ENCODE measurements at places on chromosomes 3 and 15. TPM values are rescaled to one million over a fixed set of nuclear protein-coding genes. Genes with fewer than 3 reads are reported as not detected.

DNA sequence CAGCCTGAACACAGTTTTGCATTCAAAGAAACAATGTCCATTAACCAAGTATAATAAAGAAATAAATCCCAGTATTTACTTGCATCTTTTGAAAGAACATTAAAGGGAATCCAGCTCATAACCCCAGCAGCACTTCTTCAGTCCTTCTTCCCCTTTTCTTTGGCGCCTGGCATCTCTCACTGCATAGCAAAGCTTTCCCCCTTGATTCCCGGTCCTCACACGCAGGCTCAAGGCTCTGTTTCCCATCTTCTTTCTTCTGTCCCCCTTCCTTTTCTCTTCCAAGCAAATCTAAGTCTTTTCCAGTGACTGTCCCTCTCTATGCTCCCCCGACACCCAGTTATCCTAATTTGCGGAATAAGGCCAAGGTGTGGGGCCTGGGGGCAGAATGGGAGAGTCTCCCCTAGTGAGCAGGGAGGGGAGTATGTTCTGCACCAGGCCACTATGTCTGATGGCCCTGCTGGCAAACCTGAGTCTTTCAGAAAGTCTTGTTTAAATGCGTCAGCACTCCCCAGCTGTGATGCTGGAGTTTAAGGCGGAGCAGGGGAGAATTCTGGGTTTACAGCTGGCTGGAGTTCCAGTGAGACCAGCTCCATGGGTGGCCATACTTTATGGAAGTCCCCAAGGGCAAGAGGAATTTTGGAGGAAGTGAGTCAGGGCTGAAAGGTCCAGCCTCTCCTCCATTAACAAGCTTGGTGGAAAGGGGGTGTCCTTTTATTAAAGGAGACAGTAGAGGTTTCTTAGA, 42.1 kb downstream of the GOLGA6A start:
- no peak overlapping the region for H3K4me3 ChIP-seq
- DNase-seq: no peak
- H3K36me3 ChIP-seq: peaks cover 17% of the 10 kb centered on the region
- H3K27ac ChIP-seq: no peak overlapping the region
- H3K27me3 ChIP-seq: no peaks in the 10 kb centered on the region
- no peaks in the 10 kb centered on the region for H3K4me1 ChIP-seq

DNA sequence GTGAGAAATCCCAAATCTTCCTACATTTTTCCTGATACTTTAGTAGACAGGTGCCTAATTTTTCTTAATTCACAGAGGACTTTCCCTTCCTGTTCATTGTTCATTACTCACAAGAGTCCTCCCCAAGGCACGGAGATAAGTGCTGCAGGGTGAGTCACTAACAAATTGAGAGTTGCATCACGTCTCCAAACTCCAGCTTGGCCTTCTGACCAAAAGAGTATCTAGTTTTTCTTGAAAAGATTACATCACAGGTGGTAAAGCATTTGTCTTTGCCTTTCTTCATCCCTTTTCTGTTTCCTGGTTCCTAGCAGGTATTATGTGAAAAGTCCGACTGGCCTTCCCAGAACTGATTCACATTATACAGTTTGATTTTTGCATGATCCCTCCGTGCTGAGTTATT, 24.9 kb upstream of the RASGRP1 start:
- no peak for DNase-seq
- no peak overlapping the region for H3K27ac ChIP-seq
- H3K4me3 ChIP-seq: no peak overlapping the region
- no peaks in the 10 kb centered on the region for H3K4me1 ChIP-seq
- H3K27me3 ChIP-seq: no peaks in the 10 kb centered on the region

GRCh38 chr3:37435572-37435971, 261.2 kb upstream of the LRRFIP2 start:
- no peaks in the 10 kb centered on the region for H3K27me3 ChIP-seq
- H3K4me3 ChIP-seq: no peak overlapping the region
- no peaks in the 10 kb centered on the region for H3K4me1 ChIP-seq
- DNase-seq: no peak

GRCh38 chr3:52091586-52092270, 35.4 kb upstream of the DUSP7 start:
- H3K4me1 ChIP-seq: peaks cover 14% of the 10 kb centered on the region
- H3K27me3 ChIP-seq: no peaks in the 10 kb centered on the region
- no peak for DNase-seq
- no peak overlapping the region for H3K4me3 ChIP-seq
- H3K27ac ChIP-seq: no peak overlapping the region
- H3K36me3 ChIP-seq: no peaks in the 10 kb centered on the region

GRCh38 chr15:99536422-99537040, 29.3 kb upstream of the MEF2A start:
- H3K27me3 ChIP-seq: no peaks in the 10 kb centered on the region
- no peak overlapping the region for H3K27ac ChIP-seq
- no peaks in the 10 kb centered on the region for H3K36me3 ChIP-seq
- no peak for DNase-seq

DNA sequence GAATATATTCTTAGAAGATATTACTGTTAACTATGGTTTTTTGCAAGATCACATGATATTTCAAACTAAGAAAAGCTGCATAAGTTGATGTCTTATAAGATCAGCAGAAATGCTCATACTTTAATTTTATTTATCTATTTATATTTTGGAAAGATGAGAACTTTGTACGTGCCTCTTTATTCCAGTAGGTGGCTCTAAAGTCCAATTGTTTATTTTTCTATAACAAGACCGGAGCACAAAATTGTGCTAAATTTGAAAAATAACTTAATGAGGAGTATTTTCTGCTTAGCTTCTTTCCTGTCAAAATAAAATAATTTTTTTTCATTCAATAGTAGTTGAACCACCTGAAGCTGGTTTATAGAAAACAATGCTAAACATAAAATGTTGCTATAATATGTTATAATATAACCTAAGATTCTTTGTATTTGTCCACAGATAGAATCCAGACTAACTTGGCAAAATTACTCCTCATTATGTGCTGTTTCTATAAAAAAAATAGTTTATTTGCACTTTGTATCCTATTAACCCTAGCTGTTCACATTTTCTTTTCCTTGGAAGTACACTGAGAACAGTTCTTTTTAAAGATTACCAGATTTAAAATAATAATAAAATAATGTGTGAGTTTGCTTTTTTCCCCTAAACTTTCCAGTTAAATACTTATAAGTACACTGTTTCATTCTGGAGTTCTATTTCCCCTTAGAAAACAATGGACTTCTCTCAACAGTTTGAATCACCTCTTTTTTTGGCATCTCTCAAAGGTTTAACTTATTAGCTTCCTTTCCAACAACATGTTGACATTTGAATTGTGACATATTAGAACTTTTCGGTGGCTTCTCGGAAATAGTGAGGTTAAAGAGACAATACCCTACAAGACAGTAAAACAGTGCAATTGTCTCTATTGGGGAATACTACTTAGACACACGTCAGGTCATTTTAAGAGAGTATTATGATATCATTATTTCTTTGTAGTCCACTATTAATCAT, 530.0 kb downstream of the MECOM start:
- no peak for DNase-seq
- H3K36me3 ChIP-seq: no peaks in the 10 kb centered on the region
- H3K4me3 ChIP-seq: no peak overlapping the region

DNA sequence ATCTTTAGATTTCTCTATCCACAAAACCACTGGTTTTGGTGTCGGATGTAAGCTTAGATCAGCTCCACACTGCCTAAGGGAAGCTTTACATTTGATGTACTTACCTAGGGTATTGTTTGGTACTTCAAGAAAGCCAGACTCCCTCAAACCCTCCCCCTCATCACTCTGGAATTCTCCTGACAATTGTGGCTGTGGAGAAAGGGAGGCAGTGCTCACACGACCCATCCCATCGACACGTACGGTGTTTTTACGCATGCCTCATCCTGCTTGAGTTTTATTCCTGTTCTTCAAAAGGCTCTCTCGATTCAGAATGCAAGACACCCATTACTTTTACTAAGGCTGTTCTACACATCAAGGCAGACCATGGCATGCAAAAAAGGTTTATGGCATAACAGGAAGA, 67.3 kb upstream of the ONECUT1 start:
- no peak overlapping the region for H3K4me3 ChIP-seq
- H3K27ac ChIP-seq: no peak overlapping the region
- H3K4me1 ChIP-seq: no peaks in the 10 kb centered on the region
- DNase-seq: no peak
- no peaks in the 10 kb centered on the region for H3K36me3 ChIP-seq

- no peaks in the 10 kb centered on the region for H3K27me3 ChIP-seq
- H3K4me1 ChIP-seq: no peaks in the 10 kb centered on the region
- H3K36me3 ChIP-seq: no peaks in the 10 kb centered on the region
- no peak overlapping the region for H3K4me3 ChIP-seq
- no peak for DNase-seq
Measured at GRCh38 chr3:105398437-105398836, 31.7 kb downstream of the ALCAM start.

VPS8 gene
- 29.3 TPM for total RNA-seq

NAALADL2 gene
- 0.41 TPM for total RNA-seq

GABRR3 gene
- total RNA-seq: not detected

GRCh38 chr3:8739757-8740504, 6.3 kb downstream of the CAV3 start:
- no peak overlapping the region for H3K27ac ChIP-seq
- H3K4me1 ChIP-seq: no peaks in the 10 kb centered on the region
- no peaks in the 10 kb centered on the region for H3K27me3 ChIP-seq
- DNase-seq: no peak

DNA sequence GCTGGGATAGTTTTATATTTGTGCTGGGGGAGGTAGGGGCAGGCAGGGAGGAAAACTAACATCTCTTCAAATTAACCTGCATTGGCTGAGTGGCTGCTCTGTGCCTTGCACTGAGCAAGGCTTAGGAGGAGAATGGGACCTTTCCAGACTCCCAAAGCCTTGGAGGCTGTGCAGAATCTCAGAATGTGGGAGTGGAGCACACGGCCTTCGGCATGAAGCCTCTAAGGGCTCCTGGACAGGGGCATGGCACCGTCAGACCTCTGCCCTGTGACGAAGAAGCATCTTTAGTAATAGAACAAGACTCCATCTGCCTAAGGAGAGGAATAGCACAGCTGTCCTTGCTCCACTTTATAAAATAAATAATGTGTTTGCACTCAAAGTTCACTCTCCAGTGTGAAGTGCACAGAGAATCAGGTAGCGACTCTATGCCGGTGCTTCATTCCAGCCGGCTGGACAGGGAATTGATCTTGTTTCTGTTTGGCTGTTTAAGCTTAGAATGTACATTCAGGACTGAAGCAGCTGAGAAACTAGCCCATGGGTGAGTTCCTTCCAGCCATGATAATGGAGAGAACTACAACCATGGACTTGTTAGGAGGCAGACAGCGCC, 228.5 kb upstream of the ADAMTS9 start:
- no peak overlapping the region for H3K4me3 ChIP-seq
- H3K27ac ChIP-seq: no peak overlapping the region
- H3K27me3 ChIP-seq: no peaks in the 10 kb centered on the region

NT5DC2 gene
- 135 TPM for total RNA-seq
